Stimulated activated CD8-positive, alpha-beta memory T cell treated with anti-CD3 and anti-CD28 coated beads, Interleukin-7, amount 100 ng/mL, for 4 hours (primary cell): ENCODE measurements at places on chromosomes 12 and 14.

DNA sequence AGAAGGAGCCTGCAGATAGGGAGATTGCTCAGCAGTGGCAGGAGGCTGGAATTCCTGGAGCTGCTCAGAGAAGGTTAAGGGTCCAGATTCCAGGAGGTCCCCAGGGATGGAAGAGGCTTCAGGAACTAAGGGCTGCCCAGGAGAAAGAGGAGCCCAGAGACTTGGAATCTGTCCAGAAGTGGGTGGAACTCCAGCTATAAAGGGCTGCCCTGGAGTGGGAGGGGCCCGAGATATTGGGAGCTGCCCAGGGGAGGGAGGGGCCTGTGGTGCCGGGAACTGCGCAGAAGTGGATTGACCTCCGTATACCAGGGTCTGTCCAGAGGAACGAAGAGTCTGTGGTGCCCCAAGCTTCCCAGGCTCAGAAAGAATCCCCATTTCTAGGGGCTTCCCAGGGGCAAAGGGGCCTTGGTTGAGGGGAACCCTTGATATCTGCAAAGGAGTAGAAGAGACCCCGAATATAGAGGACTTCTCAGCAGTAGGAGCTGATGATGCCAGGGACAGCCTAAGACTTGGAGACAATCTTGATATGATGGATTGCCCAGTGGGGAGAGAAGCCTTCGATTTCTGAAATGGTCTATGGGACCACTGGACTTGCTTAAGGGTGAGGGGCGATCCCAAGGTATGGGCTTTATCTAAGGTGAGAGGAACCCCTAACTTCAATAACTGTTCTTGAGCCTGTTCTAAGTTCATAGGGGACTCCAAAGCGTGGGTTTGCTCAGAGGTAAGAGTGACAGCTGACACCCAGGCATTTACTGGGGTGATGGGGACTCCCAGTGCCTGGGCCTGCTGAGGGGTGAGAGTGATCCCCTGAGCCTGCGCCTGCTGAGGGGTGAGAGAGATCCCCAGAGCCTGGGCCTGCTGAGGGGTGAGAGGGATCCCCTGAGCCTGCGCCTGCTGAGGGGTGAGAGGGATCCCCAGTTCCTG, 45.0 kb downstream of the FAM186A start:
- DNase-seq: no peak

DNA sequence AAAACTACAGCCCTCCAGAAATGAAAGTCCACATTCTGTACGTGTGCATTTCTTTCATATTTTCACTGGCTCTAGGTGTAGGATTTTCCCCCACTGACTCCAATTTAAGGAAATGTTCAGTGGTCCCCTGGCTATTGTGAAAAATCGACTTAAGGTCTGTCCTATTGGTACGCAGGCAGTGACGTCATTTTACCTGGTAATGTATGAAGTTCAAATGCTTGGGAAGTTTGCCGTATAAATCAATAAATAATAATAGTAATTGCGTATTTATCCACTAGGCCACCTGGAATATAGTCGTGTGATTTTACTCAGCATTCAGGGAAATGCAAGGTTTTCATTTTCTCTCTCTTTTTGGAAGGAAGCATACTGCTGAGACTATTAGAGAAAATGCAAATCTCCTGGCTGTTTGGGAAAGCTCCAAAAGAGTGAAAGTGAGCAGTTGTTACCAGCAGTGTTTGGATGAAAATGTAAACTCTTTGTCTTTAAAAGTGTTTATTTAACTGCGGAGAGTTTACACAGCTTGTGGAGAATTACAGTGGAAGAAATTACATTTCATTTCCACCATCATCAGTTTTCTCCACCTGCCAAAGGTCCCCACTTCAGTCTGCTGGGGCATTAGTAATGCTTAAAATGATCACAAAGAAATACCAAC, 107.0 kb downstream of the EXOC5 start:
- no peak for DNase-seq

GRCh38 chr14:53516261-53516774, 363.2 kb upstream of the DDHD1 start:
- DNase-seq: no peak

DNA sequence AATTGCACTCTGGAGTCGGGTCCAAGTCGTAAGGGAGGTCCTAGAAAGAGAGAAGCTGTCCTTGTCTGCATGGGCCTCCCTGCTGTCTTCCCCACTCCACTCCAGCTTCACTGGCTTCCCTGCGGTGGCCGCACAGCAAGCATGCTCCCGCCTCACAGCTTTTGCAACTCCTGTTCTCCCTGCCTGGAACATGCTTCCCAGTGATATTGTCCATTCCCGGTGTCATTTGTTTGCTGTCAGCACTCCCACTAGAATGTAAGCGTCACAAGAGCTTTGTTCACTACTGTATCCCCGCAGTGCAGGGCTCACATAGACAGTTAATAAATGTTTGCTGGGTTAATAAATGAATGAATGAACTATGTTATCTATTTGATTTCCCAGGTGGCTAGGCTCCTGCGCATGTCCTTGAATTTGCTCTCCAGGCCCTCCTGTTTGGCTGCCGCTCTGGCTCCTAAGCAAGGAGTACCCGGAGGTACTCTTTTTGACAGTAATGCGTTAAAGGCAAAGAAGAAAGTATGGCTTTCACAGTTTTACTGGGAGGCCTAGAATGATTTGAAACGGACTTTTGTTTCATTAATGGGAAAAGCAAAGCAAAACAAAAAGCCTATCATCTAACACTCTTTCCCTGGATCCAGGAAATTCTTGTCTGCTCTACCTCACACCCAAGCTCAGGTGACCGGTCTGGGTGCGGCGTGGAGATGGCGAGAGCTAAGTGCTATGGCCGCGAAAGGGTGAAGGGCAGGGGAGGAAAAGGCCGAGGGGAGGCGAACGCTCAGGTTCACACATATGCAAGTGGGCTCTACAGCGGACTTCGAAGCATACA, 6.2 kb upstream of the SLC7A7 start:
- no peak for DNase-seq

DNA sequence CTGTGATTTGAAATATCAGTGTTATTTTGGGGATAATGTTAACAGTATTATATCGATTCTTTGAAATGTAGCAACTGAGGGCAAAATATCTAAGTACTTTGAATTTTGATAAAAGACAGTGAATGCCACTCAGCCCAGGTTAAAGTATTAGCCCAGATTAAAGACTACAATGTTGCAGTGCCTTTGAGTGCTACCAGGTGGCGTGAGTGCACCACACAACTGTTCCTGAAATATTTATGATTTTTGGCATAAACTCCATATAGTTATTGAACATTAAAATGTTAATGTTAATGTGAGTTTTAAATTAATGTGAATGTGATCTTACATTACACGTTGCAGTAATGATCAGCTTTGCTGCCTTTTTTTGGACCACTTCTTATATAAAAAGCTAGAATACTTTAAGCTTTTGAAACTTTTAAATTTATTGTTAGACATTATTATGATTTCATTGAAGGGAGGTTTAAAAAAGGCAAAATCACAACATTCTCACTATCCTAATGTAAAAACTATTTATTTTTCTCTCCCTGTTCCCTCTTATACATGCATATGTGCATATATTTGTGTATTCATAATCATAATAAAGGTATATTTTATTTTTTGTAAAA, 22.5 kb downstream of the MRPS35 start:
- no peak for DNase-seq

GRCh38 chr12:113882690-113883089, 83.4 kb downstream of the RBM19 start:
- DNase-seq: no peak
